ENCODE measurements at places on chromosomes 12 and 14.

GRCh38 chr12:45224311-45224710, 8.4 kb downstream of the ANO6 start:
- no peak for DNase-seq

DNA sequence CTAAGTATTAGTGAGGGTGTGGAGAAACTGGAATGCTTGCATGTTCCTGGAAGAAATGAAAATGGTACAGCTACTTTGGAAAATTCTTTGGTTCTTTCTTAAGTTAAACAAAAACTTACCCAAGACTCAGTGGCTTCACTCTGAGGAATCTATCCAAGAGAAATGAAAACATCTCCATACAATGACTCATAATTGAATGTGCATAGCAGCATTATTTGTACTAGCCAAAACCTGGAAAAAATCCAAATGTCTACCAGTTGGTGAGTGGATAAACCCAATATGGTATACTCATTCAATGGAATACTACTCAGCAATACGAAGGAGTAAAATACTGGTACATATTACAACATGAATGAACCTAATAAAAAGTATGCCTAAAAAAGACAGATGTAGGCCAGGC, 18.0 kb upstream of the CRACR2A start:
- DNase-seq = no peak

- no peak for DNase-seq
These were observed 98.0 kb downstream of the BBS10 start for GRCh38 chr12:76250256-76250655.

DNA sequence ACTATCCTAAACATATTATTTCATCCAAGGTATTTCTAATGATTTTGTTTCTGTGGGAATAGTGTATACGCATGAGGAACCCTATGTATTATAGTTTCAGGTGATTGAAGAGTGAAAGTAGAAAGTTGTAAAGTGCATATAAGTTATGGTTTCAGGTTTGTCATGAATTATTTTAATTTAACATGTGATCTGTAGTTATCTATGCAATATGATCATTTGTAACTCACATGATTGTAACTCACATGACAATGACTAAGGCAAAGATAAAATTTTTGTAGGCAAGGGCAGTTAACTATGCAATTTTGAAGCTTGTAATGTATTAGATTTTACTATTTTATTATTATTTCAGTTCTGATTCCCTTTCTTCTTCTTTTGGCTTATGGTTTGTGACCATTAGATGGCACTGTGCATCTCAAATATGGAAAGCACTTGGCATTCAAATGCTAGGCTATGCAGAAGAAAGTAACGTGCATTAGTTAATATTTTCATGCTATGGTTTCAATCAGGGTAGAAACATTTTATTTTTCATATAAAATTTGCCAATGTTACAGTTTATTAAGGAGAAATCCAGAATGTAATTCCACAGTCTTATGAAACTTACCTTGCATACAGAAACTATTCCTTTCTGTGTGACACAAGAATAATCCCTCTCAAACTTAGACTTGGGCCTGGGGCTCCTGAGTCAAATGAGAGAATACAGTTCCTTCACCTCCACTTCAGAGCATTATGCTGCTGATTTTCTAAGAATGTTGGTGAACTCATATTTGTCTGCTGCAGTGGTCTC, 15.8 kb upstream of the TMEM30B start:
- peak; percentile 21 for DNase-seq

- no peak for DNase-seq
These were observed 289.1 kb upstream of the RTL1 start for GRCh38 chr14:101192661-101193000.

DNA sequence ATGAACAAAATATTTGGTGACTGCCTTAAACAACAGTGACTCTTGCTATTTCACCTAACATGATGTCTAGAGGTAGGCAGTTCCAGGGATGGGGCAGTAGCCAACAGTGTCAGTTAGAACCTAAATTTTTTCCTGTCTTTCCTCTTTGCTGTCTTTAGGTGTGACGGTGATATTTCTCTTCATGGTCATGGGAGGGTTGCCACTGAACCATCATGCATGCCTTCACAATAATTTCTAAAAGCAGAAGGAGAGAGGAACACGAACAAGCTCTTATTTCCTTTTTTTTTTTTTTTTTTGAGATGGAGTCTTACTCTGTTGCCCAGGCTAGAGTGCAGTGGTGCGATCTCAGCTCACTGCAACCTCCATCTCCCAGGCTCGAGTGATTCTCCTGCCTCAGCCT, 2.4 kb downstream of the CCDC63 start:
- no peak for DNase-seq

DNA sequence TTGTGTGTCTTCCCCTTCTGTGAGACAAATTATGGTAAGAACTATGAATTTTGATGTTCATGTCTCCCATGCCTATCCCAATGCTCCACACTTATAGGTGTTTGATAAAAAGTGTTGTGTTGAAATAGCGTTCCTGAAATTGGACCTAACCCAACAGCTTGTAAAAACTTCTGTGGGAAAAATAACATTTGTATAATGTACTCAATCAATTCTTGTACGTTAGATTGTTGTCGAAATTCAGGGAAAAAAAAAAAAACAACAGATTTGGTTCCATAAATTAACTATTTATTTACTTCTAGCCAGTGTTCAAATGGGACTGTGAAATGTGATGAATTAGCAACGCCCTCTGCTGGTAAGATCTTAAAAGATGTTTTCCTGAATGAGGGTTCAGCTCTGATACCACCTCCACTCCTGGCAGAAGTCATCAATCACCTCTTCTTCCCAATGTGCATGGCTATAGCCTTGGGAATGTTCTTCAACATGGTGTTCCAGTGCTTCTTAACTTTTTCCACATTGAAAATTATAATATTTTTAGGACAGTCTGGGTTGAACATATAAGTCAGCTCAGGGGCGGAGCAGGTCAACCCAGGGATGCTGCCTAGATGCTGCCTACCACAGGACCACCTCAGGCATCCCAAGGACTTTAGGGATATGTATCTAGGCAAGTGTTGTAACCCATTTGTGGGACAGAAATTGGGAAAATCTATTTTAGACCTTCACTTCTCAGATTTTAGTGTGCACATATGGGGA, 170.6 kb downstream of the OTOGL start:
- no peak for DNase-seq

DNA sequence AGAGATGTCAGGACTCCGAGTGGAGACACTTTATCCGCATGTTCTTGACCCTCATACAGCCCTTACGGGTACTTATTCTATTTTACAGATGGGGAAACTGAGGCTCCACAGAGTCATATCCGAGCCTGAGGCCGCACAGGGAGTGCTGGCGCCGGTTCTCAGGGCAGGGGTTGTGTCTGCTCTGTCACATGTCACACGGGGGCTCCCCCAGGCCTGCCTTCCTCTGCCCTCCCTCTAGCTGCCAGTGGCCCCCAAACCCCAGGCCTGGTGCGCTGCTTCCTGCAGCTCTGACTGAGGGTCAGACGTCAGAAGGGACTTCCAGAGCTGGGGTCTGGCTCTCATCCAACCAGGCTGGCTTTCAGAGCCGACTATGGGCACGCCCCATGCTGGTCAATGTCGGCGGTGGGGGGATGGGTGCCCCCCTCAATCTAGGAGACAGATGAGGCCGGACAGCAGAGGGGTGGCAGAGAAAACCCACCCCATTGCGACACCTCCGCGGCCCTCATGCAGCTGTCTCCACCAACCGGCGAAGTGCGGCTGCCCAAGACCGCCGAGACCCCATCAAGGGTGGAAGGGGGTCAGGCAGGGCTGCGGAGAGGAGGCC, 811 bp upstream of the INF2 start:
- DNase-seq = no peak

DNA sequence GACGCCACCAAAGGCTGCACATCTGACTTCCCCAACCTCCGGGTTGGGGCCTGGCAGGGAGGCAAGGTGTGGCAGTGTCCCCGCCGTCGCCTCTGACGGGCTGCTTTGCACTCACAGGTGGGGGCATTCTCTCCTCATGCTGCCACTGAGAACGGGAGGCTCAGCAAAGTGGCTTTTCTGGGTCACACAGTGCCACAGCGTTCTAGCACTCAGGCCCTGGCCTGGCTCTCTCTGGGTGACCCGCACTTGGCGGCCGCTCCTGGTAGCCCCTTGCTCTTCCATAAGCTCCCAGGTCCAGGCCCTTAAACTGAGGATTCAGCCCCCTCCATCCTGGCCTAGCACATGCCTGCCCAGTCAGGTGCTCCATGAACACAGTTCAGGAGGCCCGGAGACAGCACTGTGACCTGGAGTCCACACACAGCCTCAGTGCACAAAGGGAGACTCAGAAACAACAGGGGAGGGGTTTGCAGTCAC, 25.2 kb downstream of the SERPINA1 start:
- no peak for DNase-seq

GRCh38 chr14:69356903-69357543, 41.1 kb downstream of the ERH start:
- DNase-seq = no peak

GRCh38 chr14:88030079-88030478, 25.1 kb downstream of the GPR65 start:
- DNase-seq = no peak

GRCh38 chr14:52829527-52830185, 38.2 kb upstream of the GNPNAT1 start:
- DNase-seq = no peak

GRCh38 chr14:57851354-57851753, 14.5 kb downstream of the SLC35F4 start:
- no peak for DNase-seq

GRCh38 chr14:53149668-53150316, 3.3 kb downstream of the DDHD1 start:
- DNase-seq = no peak

- no peak for DNase-seq
These were observed 30.6 kb downstream of the PLBD1 start for GRCh38 chr12:14537088-14537487.

GRCh38 chr12:109600481-109600880, 26.9 kb downstream of the MVK start:
- no peak for DNase-seq

GRCh38 chr14:33657476-33657875, 293.4 kb downstream of the EGLN3 start:
- no peak for DNase-seq

GRCh38 chr12:89947437-89948270, 239.0 kb upstream of the ATP2B1 start:
- no peak for DNase-seq

DNA sequence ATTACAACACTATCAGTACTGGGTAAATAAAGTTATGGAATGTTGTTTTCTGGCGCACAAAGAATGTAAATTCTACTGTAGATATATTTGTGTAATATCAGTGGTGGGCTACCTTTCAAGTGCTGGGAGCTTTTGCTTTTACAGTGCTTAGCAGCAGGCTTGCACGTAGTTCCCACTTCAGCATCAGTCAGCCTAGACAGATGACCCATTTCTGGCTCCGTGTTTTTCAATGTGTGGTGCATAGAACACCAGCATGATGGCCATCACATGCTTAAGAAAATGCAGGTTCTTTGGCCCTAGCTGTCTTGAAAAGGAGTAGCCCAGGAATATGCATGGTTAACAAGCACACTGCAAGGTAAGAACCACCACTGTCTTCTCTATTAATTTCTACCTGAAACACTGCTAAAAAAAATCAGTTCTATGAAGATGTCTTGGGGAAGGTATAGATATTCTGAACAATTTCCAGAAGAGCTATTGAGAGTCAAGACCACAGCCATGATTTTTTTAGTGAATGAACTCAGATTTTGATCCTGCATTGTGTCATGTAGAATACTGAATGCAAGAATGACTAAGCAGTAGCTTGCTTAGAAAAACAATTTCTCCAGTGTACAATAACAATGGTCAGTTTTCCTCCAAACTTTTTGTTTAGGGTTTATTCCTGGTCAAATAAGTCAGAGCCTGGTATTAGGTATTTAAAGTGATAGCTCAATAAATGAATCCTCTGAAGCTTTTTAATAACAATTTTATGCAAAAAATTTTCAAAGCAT, 195.7 kb downstream of the AKAP6 start:
- DNase-seq = no peak

GRCh38 chr12:124557518-124558223, 9.7 kb downstream of the NCOR2 start:
- no peak for DNase-seq

GRCh38 chr12:107126796-107127481, 33.6 kb upstream of the CRY1 start:
- no peak for DNase-seq

GRCh38 chr12:18492372-18493025, 231.2 kb downstream of the PIK3C2G start:
- no peak for DNase-seq

DNA sequence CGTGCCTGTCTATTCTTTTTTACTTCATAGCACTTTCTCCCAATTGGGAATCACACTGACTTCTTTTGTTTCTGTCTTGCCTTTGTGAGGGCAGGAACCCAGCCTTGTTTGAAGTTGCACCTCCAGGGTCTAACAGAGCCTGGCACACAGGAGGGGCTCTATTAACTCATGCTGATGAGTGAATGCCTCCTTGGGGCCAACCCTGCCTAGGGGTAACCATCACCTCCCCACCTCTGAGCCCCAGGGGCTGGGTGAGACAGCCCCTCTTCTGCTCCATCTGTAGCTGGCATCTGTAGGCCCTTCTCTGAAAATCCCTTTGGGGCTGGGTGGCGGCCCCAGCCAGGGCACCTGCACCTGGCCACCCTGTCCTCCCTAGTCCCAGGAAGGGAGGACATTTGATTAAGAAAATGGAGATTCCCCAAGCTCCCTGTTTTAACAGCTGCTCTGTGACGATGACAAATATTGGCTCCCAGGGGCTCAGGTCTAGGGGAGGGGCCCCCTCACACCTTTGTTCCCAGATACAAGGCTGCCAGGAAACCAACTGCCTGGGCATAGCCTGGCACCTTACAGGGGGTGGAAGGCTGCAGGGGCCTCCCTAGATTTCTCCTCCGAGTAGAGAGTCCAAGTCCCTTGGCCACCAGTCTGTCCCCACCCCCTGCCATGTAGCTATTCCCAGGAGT, 11.8 kb downstream of the TAMALIN start:
- no peak for DNase-seq

GRCh38 chr14:89586258-89587135, 169.5 kb upstream of the FOXN3 start:
- DNase-seq = no peak
